Fibroblast of villous mesenchyme (primary cell): ENCODE measurements at places on chromosomes 2 and 18. TPM values are rescaled to one million over a fixed set of nuclear protein-coding genes. Genes with fewer than 3 reads are reported as not detected.

CDH7 gene
- total RNA-seq, result under 0.01 TPM in 1 of 2 replicates, not detected in the other

- DNase-seq, result no peak
Observed at GRCh38 chr2:136151021-136151971, 33.3 kb upstream of the CXCR4 start.

GRCh38 chr2:212913640-212914306 is 237.6 kb downstream of the IKZF2 start:
- DNase-seq, result no peak

GRCh38 chr2:105255979-105256378 is 14.4 kb downstream of the GPR45 start:
- no peak for DNase-seq
